Amniotic stem cell (primary cell): ENCODE measurements at places on chromosomes 3 and 15.

GRCh38 chr15:74847432-74847831 is 4.5 kb upstream of the ULK3 start:
- DNase-seq, result no peak

DNA sequence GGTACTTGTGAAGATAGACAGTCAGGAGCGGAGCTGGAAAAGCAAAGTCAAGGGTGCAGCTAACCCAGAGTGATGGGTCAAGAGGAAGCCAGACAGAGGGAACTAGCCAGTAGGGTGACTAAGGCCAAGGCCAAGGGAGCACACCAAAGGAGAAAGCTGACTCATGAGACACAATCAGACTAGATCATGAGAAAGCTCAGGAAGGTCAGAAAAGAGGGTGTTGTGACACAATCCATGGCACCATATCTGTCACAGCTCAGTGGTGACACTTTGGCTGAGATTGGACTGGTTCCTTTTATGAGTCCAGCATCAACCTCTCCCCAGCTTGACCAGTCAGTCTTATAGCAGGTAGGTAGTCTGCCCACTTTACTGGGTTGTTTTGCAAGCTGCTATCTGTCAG is 22.2 kb downstream of the P2RY1 start:
- DNase-seq, result no peak

DNA sequence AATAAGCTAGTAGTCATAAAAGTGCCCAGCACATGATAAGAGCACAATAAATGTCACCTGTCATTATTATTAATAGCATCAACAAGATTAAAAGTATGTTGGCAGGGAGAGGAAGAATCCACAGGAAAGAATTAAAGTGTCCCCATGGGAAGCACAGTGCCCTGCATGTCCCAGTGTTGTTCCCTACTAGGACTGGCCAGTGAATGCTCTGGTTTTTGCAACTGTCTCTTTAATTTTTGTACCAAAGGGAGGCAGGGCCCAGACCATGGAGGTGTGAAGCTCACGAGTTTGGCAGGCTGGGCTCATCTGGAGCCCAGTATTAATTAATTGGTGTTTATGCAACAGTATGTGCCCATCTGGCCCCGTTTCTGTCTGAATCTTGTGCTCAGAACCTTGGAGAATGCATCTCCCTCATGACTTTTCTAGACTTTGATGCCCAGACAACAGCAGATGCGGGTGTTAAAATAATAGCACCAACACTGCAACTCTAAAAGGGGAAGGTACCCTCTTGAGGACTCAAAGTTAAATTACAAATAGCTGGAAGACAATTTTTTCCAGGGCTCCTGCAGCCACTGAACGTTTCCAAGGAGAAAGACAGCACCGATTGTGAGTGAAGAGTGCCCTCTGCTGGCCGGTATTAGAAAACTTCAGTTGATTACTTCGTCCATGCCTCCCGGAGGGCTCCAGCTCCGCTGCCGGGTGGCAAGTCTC is 71.9 kb upstream of the SPATA12 start:
- peak; percentile 68 for DNase-seq

- DNase-seq, result no peak
Measured at GRCh38 chr15:98653686-98654085, 5.3 kb downstream of the IGF1R start.

DNA sequence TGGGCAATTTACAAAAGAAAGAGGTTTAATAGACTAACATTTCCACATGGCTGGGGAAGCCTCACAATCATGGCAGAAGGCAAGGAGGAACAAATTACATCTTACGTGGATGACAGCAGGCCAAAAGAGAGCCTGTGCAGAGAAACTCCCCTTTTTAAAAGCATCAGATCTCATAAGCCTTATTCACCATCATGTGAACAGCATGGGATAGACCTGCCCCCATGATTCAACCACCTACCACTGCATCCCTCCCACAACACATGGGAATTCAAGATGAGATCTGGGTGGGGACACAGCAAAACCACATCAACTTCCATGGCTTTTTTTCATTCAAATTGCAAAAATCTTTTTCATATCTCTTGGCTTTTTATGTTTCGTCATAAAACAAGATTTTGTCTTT is 67.6 kb upstream of the GADL1 start:
- DNase-seq, result no peak
